ENCODE measurements at places on chromosomes 2 and 18.

DNA sequence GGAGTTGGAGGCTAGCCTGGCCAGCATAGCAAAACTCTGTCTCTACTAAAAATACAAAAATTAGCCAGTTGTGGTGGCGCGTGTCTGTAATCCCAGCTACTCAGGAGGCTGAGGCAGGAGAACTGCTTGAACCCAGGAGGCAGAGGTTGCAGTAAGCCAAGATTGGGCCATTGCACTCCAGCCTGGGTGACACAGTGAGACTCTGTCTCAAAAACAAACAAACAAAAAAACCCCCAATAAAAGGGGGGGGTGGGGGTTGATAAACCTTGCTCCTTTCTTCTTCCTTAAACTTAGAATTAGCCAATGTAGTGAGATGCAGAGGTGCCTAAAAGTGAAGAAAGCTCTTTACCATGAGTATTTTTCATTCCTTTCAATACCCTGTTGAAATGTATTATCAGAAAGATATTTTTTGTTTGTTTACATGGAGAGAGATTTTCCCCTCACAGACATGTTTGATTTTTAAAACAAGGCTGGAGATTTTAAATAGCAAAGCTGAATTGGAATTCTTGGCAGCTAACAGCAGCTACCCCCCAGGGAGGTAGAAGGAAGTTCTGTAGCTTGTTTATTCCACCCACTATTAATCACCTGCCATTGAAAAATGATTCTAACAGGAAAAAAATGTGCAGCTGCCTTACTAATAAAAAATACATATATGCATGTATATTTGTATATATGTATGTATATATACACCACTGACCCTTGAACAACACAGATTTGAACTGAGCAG, 48.6 kb downstream of the GYPC start:
- no peak for DNase-seq

GRCh38 chr18:39602131-39602530, 2036.5 kb upstream of the CELF4 start:
- no peak for DNase-seq

- DNase-seq = no peak
These were observed 21.1 kb downstream of the CRACDL start for GRCh38 chr2:98914713-98915580.

DNA sequence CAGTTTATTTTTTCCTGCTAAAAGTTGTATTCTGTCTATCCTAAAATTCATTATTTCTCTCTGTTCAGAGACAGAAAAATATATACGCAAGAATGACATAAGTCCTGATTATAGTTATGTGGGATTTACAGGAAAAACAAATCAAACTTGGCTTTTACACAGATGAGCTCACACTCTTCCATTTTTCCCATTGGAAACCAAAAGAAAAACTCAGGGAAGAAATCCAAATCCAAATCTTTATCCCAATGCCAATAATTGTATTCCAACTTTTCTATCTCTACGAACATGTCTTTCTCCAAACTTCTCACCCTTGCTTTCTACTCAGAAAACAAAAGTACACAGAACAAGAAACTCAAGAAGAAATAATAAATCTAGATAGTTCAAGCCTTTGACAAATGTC, 249.1 kb upstream of the TMEFF2 start:
- no peak for DNase-seq

DNA sequence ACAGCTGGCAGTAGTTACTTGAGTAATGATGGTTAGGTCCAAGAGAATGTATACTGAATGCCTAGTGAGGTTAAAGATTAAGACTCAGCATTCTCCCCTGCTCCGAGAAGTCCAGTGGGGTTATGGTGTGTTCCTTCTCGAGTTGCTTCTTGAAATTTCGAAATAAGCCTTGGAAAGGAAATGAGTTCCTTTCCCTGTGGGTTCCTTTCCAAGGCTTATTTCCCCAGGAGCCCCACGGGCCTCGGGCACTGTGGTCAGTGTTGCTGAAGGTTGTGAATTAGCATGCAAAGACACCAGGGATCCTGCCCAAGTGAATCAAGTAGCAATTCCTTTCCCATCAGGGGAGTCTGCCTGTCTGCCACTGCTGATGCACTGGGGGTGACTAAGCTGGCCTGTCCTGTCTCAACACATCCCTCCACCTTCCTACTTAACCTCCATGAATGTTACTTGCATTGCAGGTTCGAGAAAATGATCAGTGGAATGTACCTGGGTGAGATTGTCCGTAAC, 53.6 kb downstream of the HK2 start:
- no peak for DNase-seq

DNA sequence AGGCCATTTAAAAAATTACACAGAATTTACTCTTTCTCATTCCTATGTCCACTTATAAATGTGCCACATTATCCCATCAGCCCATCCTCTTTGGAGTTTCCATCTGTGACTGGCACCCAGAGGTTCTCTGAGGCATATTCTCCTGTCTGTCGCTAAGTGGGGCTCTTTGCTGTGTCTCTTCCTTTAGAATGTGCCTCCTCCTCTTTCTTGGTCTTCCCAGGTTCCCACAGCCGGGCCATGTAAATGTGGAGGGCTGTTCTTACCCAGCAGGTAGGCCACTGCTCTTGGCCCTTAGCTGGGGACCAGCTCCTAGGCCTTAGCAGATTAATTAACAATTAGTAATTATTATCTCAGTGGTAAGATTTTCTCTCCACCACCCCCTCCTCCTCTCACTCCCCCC, 167.0 kb downstream of the INSIG2 start:
- DNase-seq = no peak

Data from suppressor macrophage (primary cell).